Psoas muscle (tissue), 8 donors: ENCODE measurements at places on chromosomes 12 and 14.

GRCh38 chr12:131038961-131039950 lies 85.5 kb downstream of the ADGRD1 start:
- no peak for DNase-seq

GRCh38 chr12:91367234-91367849 lies 184.7 kb upstream of the DCN start:
- DNase-seq, result no peak

GRCh38 chr12:42278128-42278510 lies 40.1 kb upstream of the YAF2 start:
- no peak for DNase-seq

- DNase-seq, result no peak
Measured at GRCh38 chr12:3596703-3597415, 105.9 kb downstream of the PRMT8 start.

- DNase-seq, result no peak
Measured at GRCh38 chr14:64293976-64294671, at the start of gene ESR2. TSS of gene ESR2 (minus strand) at chr14:64294371. CDS start at chr14:64282985, 11,386 bp downstream.

DNA sequence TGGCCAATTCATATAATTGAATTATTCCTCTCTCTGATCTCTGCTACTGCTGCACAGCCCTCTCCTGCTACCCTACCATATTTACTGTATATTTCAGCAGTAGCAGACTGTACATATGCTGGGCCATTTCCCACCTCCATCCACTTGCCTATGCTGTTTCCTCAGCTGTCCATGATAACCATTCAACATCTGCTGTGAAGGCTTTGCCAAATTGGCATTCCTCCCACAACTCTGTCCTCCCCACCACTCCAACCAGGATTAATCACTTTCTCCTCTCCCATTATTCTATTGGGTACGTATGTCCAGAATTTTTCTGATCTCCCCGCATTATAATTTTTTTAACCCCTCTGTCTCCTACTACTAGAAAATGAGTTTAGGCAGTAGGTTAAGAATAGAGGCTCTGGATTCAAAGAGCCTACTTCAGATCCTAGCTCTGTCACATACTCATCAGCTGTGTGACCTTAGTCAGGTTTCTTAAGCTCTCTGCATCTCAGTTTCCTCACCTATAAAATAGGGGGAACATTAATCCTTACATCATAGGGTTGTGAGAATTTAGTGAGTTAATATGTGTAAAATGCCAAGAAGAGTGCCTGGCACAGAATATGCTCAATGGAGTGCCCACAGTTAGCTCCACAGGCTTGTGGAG lies 123.3 kb downstream of the KICS2 start:
- no peak for DNase-seq

DNA sequence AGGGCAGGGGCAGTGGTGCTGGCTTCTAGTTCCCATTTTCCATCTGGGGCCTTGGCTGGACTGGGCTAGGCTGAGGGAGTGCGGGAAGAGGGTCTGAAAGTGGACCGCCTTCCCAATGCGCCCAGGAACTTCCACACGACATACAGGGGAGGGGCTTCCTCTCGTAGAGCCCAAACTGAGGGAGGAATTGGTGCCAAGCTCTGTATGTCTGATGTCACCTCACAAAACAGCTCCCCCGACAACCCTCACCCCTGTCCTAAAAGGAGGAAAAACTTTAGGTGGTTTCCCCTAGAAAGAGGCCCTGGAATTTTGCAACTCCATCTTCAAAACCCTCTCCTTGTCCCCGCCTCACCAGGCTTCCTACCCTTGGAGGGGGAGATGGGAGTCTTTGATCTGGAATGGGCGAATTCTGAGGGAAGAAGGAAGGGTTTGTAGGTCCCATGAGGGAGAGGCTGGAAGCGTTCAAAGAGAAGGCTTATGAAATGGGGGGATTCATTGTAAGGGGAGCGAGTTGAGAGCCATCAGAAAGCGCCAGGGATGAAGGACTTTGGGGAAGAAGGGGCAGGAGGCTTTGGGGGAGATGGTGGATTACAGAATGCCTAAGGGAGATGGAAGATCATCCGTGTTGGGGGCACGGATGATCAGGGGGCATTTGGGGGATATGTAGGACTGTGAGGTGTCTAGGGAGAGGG lies 844 bp downstream of the GLTP start:
- DNase-seq, result no peak

- no peak for DNase-seq
Measured at GRCh38 chr14:64757601-64758000, 53.4 kb downstream of the PLEKHG3 start.

- DNase-seq, result no peak
Measured at GRCh38 chr12:2462087-2462486, 332.7 kb upstream of the FKBP4 start.

DNA sequence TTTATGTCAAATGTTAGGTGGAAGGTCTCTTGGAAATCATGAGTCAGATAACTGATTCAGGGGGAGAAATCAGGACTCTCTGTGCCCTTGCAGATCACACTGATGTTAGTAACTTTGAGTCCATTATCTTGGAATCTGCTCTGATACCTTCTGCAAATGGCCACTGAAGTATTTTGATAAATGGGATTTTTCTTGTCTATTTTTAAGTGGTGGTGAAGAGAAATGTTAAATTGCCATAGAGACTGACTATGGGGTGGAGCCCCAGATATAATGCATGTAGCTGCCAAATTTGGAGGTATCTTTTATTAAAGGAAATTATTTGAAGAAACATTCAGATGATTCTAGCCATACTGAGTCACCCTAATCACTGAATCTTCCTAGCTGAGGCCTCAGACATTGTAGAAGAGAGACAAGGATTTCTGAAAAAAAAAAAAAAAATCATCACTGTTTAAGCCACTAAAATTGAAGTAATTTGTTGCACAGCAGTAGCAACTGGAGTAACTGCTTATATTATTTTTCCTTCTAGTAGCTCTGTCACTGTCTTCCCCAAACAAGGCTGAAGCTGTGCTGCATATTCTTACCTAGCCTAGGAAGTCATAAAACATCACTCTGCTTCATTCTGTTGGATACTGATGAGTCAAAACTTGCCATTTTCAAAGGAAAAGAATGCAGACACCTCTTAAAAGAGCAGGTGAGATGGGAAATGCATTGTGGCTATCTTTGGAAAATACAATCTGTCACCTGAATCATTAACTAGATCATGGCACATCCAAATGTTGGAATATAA lies 36.0 kb upstream of the CLEC14A start:
- DNase-seq, result no peak
